ENCODE measurements at places on chromosomes 1 and 21.

GRCh38 chr21:42650441-42651421 is 2.7 kb upstream of the PDE9A start:
- no peak for DNase-seq

- DNase-seq: no peak
Observed at GRCh38 chr1:87572891-87573290, 244.2 kb downstream of the LMO4 start.

GRCh38 chr21:43865540-43866259 is 677 bp downstream of the AGPAT3 start:
- peak; percentile 47 for DNase-seq

- DNase-seq: no peak
Observed at GRCh38 chr1:39757501-39757900, 13.6 kb downstream of the OXCT2 start.

GRCh38 chr1:33178836-33179439 is 2.9 kb downstream of the TRIM62 start:
- no peak for DNase-seq

DNA sequence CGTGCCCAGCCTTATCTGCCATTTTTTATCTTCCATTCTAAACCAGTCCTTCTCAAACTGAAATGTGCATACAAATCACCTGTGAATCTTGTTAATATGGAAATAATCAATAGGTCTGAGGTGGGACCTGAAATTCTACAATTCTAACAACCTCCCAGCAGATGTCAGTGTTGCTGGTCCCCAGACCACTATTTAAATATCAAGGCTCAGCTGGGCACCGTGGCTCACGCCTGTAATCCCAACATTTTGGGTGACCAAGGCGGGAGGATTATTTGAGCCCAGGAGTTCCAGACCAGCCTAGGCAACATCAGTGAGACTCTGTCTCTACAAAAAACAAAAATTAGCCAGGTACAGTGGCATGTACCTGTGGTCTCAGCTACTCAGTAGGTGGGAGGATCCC is 4.1 kb downstream of the UQCRHL start:
- DNase-seq: peak; percentile 30
